Suprapubic skin (tissue), 4 donors: ENCODE measurements at places on chromosomes 2 and 18. TPM values are rescaled to one million over a fixed set of nuclear protein-coding genes. Genes with fewer than 3 reads are reported as not detected.

DNA sequence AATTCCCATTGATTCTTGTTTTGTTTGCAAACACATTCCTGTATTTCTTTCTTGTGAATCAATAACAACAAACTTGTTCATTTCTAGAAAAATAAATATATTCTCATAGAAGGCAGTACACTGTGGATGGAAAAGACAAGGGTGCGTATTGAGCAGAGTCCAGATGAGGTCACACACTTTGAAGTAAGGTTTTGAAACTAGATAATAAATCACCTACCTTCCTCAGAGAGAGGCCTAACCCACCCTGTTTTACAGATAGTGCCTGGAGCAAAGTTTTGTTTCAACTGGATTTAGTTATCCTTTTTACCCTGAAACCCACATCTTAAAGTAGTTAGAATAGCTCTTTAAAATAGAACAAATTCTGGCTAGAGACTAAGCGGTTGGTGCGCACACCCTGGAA is 137.1 kb upstream of the PIEZO2 start:
- H3K4me1 ChIP-seq: no peaks in the 10 kb centered on the region
- no peaks in the 10 kb centered on the region for H3K27me3 ChIP-seq
- no peak overlapping the region for H3K27ac ChIP-seq
- DNase-seq: no peak
- no peak overlapping the region for H3K4me3 ChIP-seq

DNA sequence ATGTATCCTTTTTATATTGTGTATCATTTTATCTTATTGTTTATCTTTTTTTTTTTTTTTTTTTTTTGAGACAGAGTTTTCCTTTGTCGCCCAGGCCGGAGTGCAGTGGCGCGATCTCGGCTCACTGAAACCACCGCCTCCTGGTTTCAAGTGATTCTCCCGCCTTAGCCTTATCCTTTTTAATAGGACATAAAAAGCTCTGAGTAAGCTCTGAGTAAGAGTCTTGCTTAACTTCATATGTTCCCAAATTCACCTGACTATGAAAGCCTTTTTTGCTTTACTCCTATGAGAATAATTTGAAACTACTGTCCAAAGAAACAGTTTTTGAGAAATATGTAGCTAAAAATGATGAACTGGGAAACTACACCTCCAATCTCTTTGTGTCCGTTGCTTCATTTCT is 525.5 kb downstream of the IRS1 start:
- H3K27ac ChIP-seq: no peak overlapping the region
- no peaks in the 10 kb centered on the region for H3K36me3 ChIP-seq
- no peak overlapping the region for H3K4me3 ChIP-seq

DNA sequence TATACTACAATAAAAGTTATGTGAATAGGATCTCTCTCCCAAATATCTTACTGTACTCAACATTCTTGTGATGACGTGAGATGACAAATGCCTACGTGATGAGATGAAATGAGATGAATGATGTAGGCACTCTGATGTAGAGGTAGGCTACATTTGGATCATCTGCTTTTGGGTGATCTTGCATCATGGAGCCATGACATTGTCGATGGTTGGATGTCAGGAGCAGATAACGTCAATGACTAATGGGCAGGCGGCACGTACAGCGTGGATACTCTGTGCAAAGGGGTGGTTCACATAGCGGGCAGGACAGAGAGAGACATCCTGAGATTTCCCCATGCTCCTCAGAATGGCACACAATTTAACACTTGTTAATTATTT is 40.8 kb upstream of the PPP1R1C start:
- H3K27me3 ChIP-seq: no peaks in the 10 kb centered on the region
- H3K27ac ChIP-seq: no peak overlapping the region
- no peak overlapping the region for H3K4me3 ChIP-seq
- no peaks in the 10 kb centered on the region for H3K4me1 ChIP-seq

The UGT1A8 gene
- total RNA-seq: not detected

DNA sequence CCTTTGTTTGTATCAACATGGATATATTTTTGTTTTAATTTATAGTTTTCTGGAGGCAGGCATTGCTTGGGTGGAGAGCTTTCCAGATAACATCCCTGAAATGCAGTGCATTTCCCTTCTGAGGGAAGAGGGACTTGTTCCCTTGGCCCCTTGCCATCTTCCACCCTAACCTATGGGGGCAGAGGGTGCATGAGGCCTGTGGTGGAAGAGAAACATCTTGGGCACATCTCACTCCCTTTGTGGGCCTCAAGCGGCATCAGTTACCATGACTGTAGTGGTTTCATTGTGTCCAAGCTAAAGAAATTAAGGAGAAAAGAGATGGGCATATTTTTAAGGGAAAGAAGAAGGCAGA is 5.3 kb upstream of the RPL37A start:
- H3K27me3 ChIP-seq: no peaks in the 10 kb centered on the region
- DNase-seq: no peak
- no peak overlapping the region for H3K4me3 ChIP-seq
- H3K27ac ChIP-seq: no peak overlapping the region

The YWHAQ gene
- 84.6 TPM for total RNA-seq

- H3K4me1 ChIP-seq: peaks cover 37% of the 10 kb centered on the region
- no peak overlapping the region for H3K4me3 ChIP-seq
- no peak overlapping the region for H3K27ac ChIP-seq
- no peak for DNase-seq
- H3K27me3 ChIP-seq: no peaks in the 10 kb centered on the region
These were observed 52.7 kb downstream of the TET3 start for GRCh38 chr2:74037379-74037860.

The FAM228A gene
- total RNA-seq: 0.89 TPM

DNA sequence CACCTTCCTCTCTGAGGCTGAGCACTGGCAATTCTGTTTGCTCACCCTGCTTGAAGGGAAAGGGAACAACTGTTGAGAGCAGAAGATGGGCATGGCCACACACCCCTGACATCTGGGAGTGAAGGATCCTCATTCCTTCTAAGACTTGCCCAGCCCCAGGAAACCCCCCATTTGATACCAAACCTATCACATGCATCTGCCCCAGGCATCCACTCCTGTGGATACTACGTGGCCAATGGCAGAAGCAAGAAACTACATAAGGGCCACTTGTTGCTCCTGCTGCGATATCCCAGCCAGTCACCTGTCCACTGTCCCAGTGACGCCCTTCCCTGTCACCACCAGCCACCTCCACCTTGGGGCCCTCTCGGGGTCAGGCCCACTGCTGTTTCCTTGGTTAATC is 185.2 kb downstream of the SMAD2 start:
- no peak overlapping the region for H3K27ac ChIP-seq
- H3K4me3 ChIP-seq: no peak overlapping the region
- H3K27me3 ChIP-seq: peaks cover 14% of the 10 kb centered on the region
- no peak for DNase-seq

The GDF7 gene
- total RNA-seq: 2.0 TPM

GRCh38 chr18:73549236-73549635 is 598.4 kb downstream of the FBXO15 start:
- no peaks in the 10 kb centered on the region for H3K4me1 ChIP-seq
- H3K36me3 ChIP-seq: no peaks in the 10 kb centered on the region
- DNase-seq: no peak
- no peak overlapping the region for H3K27ac ChIP-seq
- no peak overlapping the region for H3K4me3 ChIP-seq
- no peaks in the 10 kb centered on the region for H3K27me3 ChIP-seq

DNA sequence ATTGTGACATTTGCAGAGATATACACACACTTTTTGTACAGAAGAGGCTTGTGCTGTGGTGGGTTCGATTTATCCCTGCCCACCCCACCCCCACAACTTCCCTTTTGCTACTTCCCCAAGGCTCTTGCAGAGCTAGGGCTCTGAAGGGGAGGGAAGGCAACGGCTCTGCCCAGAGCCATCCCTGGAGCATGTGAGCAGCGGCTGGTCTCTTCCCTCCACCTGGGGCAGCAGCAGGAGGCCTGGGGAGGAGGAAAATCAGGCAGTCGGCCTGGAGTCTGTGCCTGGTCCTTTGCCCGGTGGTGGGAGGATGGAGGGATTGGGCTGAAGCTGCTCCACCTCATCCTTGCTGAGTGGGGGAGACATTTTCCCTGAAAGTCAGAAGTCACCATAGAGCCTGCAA is 40.0 kb downstream of the STEAP3 start:
- DNase-seq: no peak
- peaks cover 4% of the 10 kb centered on the region for H3K36me3 ChIP-seq
- no peak overlapping the region for H3K27ac ChIP-seq
- no peak overlapping the region for H3K4me3 ChIP-seq

The SETBP1 gene
- total RNA-seq: 16.2 TPM

The NT5C1B gene
- total RNA-seq: not detected

DNA sequence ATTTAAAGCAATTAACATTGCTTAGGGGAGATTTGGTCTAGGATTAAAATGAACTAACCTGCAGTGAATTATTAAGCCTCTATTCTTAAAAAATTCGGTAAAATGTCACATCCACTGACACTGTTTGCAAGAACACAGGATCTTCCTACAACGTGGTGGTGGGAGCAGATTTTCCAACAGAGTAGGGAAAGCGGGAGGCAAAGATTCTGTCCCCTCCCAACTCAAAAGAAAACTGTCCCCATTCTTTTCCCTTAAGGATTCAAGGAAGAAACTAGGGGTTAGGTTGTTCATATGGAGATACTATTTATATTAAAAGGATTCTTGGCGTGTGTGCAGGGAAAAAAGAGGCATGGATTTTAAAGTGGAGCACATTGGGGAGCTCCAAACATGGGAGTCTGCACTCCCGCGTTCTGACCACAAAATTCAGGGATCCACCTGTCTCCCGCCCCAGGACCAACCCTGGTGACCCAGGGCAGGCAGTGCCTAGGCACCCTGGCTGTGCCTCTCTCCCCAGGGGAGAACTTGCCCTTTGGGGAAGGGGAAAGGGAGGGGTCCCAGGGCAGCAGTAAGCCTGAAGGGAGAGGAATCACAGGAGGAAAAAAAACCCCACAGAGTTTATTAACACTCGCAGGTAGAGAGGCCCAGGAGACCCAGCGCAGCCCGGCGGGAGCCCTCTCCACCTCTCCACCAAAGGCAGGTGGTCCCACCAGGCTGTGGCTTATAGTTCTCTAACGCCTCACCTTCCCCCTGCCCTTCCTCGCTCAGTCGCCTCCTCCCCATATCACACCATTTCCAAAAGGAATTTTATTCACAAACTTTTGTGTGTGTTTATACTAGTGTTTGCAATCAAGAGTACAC is 2.3 kb downstream of the PTGR3 start:
- no peaks in the 10 kb centered on the region for H3K36me3 ChIP-seq
- H3K27me3 ChIP-seq: no peaks in the 10 kb centered on the region
- H3K27ac ChIP-seq: peak overlapping the region; percentile 100
- H3K4me1 ChIP-seq: peaks cover 63% of the 10 kb centered on the region
- DNase-seq: no peak

The PARD6G gene
- 85.3 TPM for total RNA-seq

GRCh38 chr18:58996131-58996641 is 131.5 kb downstream of the ZNF532 start:
- no peaks in the 10 kb centered on the region for H3K36me3 ChIP-seq
- no peak overlapping the region for H3K4me3 ChIP-seq
- H3K27ac ChIP-seq: no peak overlapping the region
- peaks cover 7% of the 10 kb centered on the region for H3K4me1 ChIP-seq
- H3K27me3 ChIP-seq: no peaks in the 10 kb centered on the region

DNA sequence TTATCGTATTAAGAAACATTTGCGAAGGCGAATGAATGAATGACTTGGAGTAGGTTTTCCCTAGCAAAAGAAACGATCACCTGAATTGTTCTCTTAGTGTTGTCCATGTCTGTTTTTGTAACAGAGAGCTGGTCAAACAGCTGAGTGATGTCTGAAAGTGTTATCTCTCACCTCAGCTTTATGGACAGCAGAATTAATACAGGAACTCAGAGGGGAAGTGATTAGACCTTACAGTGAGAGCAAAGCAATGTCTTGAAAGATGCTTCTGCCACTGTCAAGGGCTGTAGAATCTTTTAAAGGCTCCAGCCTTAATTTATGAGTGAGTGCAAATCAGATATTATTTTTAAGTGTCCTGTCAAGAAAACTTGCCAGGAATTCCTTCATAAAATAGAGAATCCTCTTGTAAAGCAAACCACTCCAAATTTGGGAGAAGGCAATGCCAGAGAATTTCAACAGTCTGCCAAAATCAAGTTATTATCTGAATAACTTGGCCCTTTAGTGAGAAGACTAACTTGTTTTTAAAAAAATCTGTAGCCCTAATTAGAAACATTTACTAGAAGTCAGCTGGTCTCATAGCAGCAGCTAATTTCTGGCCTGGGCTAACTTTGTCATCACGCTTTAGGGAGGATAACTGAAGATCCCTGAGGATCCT is 60.7 kb downstream of the CDC42EP3 start:
- DNase-seq: no peak
- H3K4me3 ChIP-seq: no peak overlapping the region
- H3K36me3 ChIP-seq: no peaks in the 10 kb centered on the region

DNA sequence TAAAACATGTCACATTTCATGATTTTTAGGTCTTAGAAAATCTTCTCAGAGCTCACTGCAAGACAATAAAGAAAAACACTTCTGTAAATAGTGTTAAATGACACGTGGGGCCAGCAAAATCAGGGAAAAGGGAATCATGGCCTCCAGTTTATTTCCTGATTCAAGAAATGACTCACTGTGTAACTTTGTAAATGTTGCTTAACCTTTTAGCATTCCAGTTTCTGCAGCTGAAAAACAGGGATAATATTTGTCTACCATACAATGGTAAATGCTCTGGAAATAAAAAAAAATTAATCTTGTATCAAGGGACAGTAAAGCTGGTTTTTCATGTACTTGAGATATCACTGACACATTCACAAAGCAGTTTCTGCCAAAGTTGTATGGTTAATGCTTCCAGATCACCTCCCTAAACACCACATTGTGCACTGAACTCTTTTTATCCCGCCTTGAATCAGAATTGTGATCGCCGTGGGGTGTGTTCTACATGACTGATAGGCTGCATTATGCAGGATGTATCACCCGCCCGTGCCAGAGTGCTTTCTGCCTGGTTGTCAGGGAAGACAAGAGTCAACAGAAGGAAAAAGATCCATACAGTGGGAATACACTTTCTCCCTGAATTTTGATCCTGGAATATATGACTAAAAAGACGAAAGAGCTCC is 238.8 kb downstream of the IKZF2 start:
- H3K4me3 ChIP-seq: no peak overlapping the region
- no peak for DNase-seq
- H3K27me3 ChIP-seq: no peaks in the 10 kb centered on the region
- H3K27ac ChIP-seq: peak overlapping the region; percentile 24

GRCh38 chr18:29326214-29326613 is 1149.3 kb upstream of the CDH2 start:
- no peak overlapping the region for H3K27ac ChIP-seq
- H3K4me3 ChIP-seq: no peak overlapping the region
- H3K4me1 ChIP-seq: no peaks in the 10 kb centered on the region
- H3K36me3 ChIP-seq: no peaks in the 10 kb centered on the region

GRCh38 chr2:74886811-74887210 is 52.9 kb downstream of the HK2 start:
- H3K4me1 ChIP-seq: no peaks in the 10 kb centered on the region
- no peak for DNase-seq
- H3K4me3 ChIP-seq: no peak overlapping the region
- peaks cover 72% of the 10 kb centered on the region for H3K36me3 ChIP-seq
- H3K27me3 ChIP-seq: no peaks in the 10 kb centered on the region
